ENCODE measurements at places on chromosomes 2 and 18. TPM values are rescaled to one million over a fixed set of nuclear protein-coding genes. Genes with fewer than 3 reads are reported as not detected.

Gene CHRNA1
- 3.7 TPM for total RNA-seq

Gene NT5C1B
- not detected for total RNA-seq

Gene SERPINB12
- total RNA-seq: not detected

Gene OR6B2
- not detected for total RNA-seq

Gene GKN2
- not detected for total RNA-seq

DNA sequence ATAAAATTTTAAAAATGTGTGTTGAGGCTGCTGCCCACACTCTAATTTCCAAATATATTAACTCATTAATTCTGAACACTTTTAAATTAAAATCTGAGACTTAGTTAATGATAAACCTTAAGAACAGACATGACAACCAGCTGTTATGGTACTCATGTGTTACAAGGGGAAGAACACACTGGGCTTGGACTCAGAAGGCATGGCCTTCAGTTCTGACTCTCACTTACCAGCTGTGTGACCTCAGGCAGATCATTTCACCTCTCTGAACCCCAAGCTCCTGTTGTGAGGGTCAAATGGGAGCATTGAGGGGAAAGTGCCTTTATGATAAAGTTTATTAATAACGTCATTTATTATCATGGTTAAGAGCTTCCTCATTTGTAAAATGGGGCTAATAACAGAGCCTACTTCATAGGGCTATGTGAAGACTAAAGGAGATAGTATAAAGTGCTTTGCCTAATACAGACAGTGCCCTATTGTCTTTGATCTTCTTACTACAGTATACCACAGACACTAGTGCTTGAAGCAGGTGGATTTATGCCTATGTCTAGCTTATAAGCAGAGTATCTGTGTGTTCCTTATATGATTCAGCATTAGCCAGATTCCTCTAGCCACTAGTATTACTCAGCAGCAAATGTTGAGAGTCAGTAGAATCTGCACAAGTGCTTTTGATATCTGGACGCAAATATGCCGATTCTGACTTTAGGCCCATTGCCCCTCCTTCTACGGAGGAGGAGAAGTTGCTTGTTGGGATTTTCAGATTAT, 99.6 kb downstream of the SGPP2 start:
- H3K27ac ChIP-seq: no peak overlapping the region
- H3K4me1 ChIP-seq: no peaks in the 10 kb centered on the region
- no peaks in the 10 kb centered on the region for H3K36me3 ChIP-seq
- no peak for DNase-seq
- no peak overlapping the region for H3K4me3 ChIP-seq

DNA sequence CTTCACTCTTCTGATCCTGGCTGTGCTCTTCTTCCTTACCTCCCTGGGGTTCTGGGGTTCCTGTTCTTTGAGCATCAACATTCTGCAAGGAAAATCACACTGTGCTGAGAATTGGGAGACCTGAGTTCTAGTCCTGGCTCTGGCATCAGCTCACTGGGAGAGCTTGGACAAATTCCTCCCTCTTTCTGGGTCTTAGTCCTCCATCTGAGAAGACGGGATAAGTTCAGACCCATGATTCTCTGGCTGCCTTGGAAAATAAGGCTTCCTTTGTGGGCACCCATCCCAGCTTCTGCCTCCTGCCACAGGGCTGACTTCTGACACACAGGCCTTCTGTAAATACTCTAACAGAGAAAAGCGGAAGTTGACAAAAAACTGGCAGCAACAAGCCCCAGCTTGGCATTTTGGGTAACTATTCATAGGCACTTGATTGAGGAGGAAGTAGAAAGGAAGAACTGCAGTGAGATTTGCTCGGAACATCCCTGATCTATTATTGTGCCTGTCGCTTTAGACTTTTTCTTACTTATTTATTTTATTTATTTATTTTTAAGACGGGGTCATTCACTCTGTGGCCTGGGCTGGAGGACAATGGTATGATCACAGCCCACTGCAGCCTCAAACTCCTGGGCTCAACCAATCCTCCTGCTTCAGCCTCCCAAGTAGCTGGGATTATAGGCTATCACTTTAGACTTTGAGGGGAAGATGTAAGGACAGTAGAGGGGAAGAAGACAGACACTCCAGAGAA, 7.9 kb downstream of the PCBP1 start:
- H3K4me3 ChIP-seq: no peak overlapping the region
- peak; percentile 15 for DNase-seq
- H3K27ac ChIP-seq: no peak overlapping the region
- no peaks in the 10 kb centered on the region for H3K27me3 ChIP-seq

GRCh38 chr2:240991378-240992263, 6.8 kb upstream of the SNED1 start:
- peaks cover 8% of the 10 kb centered on the region for H3K4me1 ChIP-seq
- no peaks in the 10 kb centered on the region for H3K27me3 ChIP-seq
- H3K4me3 ChIP-seq: no peak overlapping the region
- peak; percentile 93 for DNase-seq
- no peak overlapping the region for H3K27ac ChIP-seq
- H3K36me3 ChIP-seq: no peaks in the 10 kb centered on the region

DNA sequence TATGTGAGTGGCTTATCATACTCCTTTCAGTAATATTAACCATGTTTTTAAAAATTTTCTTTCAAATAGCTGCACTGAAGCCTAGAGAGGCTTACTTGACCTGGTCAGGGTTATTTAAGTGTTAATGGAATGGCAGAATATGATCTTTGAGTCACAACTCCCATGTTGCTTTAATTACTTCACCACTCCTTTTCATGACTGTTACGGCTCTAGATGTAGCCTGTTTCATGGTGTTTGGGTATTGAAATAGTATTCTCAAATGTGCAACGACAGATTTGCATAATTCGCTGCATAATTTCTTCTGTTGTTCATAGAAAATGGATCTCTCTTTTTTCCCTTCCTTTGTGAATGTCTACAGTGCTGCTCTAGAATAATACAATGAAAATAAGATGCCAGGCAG, 51.6 kb upstream of the PLA2R1 start:
- no peak for DNase-seq
- no peak overlapping the region for H3K27ac ChIP-seq
- no peak overlapping the region for H3K4me3 ChIP-seq
- no peaks in the 10 kb centered on the region for H3K4me1 ChIP-seq
- H3K36me3 ChIP-seq: no peaks in the 10 kb centered on the region
- no peaks in the 10 kb centered on the region for H3K27me3 ChIP-seq

- H3K27ac ChIP-seq: no peak overlapping the region
- H3K4me1 ChIP-seq: no peaks in the 10 kb centered on the region
- H3K4me3 ChIP-seq: no peak overlapping the region
- DNase-seq: no peak
- no peaks in the 10 kb centered on the region for H3K36me3 ChIP-seq
Measured at GRCh38 chr2:179528576-179529069, 264.0 kb upstream of the SESTD1 start.

DNA sequence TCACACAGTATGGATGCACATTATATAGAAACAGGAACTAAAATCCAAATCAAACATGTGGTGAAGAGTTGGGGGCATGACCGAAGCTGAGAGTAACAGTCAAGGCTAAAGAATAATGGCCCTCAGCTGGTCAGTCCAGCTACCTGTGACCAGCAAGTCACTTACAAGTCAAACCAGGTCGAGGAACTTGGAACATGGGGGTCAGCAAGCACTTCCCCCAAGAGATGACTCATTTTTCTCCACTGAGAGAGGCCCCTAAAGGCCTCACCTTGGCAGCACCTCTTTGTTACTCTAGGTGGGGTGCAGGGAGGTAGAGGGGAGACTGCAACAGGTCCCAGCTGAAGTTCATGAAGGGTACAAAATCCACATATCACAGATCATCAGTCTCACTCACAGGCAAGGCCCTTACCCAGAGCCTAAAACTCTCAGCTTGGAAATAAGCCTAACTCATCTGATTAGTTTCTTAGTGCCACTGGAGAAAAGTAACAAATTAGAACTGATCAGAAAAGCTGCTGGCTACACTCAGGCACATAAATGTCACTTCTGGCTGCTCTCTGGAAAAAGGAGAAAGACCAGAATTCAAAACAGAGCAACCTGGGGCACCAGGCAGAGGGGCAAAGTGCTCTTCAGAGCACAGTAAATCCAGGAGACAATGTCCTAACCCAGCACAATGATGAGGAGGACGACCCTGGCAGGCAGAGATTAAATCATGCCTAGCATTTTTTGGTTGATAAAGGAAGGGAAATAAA, 4.0 kb downstream of the SDC1 start:
- no peaks in the 10 kb centered on the region for H3K27me3 ChIP-seq
- no peaks in the 10 kb centered on the region for H3K36me3 ChIP-seq
- DNase-seq: no peak
- peak overlapping the region; percentile 54 for H3K27ac ChIP-seq
- peaks cover 30% of the 10 kb centered on the region for H3K4me1 ChIP-seq
- H3K4me3 ChIP-seq: no peak overlapping the region

DNA sequence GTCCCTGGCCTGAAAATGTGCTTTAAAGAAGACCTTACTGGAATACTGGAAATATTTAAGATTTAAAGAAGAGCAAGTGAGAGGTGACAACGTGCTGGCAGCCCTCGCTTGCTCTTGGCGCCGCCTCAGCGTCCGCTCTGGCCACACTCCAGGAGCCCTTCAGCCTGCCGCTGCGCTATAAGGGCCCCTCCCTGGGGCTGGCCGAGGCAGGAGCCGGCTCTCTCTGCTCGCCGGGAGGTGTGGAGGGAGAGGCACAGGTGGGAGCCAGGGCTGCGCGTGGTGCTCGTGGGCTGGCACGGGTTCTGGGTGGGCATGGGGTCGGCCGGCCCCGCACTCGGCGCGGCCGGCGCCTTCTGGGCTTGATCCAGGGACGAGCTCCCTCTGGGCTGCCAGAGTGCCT, 2.9 kb upstream of the COQ10B start:
- H3K36me3 ChIP-seq: no peaks in the 10 kb centered on the region
- no peak overlapping the region for H3K4me3 ChIP-seq
- no peak for DNase-seq
- no peaks in the 10 kb centered on the region for H3K27me3 ChIP-seq
- H3K4me1 ChIP-seq: peaks cover 15% of the 10 kb centered on the region

GRCh38 chr18:9413576-9413975, 61.7 kb upstream of the RALBP1 start:
- H3K27ac ChIP-seq: no peak overlapping the region
- H3K4me1 ChIP-seq: peaks cover 14% of the 10 kb centered on the region
- no peak overlapping the region for H3K4me3 ChIP-seq

GRCh38 chr2:215693193-215693998, 257.5 kb upstream of the FN1 start:
- H3K27ac ChIP-seq: peak overlapping the region; percentile 94
- no peak overlapping the region for H3K4me3 ChIP-seq
- peaks cover 34% of the 10 kb centered on the region for H3K4me1 ChIP-seq
- H3K27me3 ChIP-seq: no peaks in the 10 kb centered on the region

DNA sequence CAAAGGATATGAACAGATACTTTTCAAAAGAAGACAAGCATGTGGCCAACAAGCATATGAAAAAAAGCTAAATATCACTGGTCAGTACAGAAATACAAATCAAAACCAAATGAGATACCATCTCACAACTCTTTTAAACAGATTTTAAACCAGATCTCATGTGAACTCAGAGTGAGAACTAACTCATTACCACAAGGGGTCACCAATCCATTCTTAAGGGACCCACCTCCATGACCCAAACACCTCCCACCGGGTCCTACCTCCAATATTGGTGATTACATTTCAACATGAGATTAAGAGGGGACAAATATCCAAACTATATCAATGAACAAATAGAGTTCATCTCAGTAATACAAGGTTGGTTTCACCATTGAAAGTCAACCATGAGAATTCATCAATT, 319.8 kb upstream of the GULP1 start:
- DNase-seq: no peak
- H3K4me1 ChIP-seq: no peaks in the 10 kb centered on the region
- no peaks in the 10 kb centered on the region for H3K27me3 ChIP-seq
- no peaks in the 10 kb centered on the region for H3K36me3 ChIP-seq
- no peak overlapping the region for H3K4me3 ChIP-seq
- H3K27ac ChIP-seq: no peak overlapping the region

- no peak overlapping the region for H3K4me3 ChIP-seq
- no peak for DNase-seq
- no peak overlapping the region for H3K27ac ChIP-seq
- peaks cover under 1% of the 10 kb centered on the region for H3K4me1 ChIP-seq
Measured at GRCh38 chr2:75497256-75497655, 63.5 kb downstream of the EVA1A start.

GRCh38 chr18:64100116-64100922, 48.6 kb downstream of the LINC00305 start:
- H3K36me3 ChIP-seq: no peaks in the 10 kb centered on the region
- no peak overlapping the region for H3K4me3 ChIP-seq
- no peak overlapping the region for H3K27ac ChIP-seq
- no peak for DNase-seq
- no peaks in the 10 kb centered on the region for H3K4me1 ChIP-seq

DNA sequence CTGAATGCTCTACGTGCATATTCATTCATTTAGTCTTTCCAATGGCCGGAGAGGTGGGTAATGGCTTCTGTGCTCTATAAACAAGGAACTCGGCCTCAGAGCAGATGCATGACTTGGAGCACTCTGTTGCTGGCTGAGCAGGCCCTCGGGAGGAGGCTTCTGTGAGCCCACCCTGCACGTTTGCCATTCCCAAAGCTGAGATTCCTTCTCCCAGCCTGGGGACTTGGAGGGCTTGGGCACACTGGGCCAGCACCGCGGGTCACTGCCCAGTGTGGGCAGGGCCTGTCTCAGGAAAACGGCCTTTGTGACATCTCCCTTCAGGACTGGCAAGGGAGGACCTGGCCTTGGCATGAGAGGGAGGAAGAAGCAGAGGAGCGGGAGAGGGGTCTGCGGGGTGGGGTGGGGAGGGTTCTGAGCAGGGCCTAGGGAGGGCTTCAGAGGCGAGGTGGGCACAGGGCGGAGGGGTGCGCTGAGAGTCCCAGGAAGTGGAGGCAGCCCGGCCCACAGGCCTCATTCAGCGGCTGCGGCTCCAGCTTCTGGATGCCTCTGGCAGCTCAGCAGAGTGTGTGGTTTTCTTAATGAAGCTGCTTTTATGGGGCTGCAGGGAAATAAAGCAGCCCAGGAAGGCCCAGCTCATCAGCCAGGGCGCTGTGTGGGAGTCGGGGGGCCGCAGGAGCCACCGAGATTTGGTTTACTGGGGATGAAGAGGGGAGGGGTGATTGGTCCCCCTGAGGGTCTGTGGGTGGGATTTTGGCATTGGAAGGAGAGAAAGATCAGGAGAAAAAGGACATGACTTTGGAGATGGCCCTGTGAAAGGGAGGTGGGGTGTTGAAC, 51.7 kb upstream of the OTOF start:
- H3K36me3 ChIP-seq: no peaks in the 10 kb centered on the region
- H3K4me1 ChIP-seq: peaks cover 15% of the 10 kb centered on the region
- H3K27ac ChIP-seq: peak overlapping the region; percentile 50
- no peaks in the 10 kb centered on the region for H3K27me3 ChIP-seq

DNA sequence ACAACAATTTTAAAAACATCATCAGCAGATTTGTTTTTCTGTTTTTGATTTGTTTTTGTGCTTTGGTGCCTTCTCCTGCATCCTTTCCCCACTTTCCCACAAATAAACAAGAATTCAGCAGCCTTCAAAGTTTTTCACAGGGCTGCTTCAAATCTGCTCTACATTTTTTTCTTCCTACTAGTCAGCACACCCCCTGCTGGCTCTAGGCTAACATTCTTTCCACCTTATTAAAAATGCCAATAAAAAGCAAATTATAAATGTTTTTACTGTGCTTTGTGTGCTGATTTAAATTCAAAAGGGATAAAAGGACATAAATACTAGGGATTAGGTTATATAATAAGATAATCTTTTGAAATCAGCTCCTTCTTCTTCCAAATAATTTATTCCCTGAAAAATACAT, 6.2 kb upstream of the CNTNAP5 start:
- no peaks in the 10 kb centered on the region for H3K27me3 ChIP-seq
- H3K36me3 ChIP-seq: no peaks in the 10 kb centered on the region
- no peak overlapping the region for H3K27ac ChIP-seq
- DNase-seq: no peak
- no peak overlapping the region for H3K4me3 ChIP-seq
- H3K4me1 ChIP-seq: no peaks in the 10 kb centered on the region

GRCh38 chr18:13165636-13166423, 52.7 kb upstream of the LDLRAD4 start:
- no peak overlapping the region for H3K4me3 ChIP-seq
- no peaks in the 10 kb centered on the region for H3K36me3 ChIP-seq

All from astrocyte (in vitro differentiated cells and primary cell).